ENCODE measurements at places on chromosomes 1 and 21.

DNA sequence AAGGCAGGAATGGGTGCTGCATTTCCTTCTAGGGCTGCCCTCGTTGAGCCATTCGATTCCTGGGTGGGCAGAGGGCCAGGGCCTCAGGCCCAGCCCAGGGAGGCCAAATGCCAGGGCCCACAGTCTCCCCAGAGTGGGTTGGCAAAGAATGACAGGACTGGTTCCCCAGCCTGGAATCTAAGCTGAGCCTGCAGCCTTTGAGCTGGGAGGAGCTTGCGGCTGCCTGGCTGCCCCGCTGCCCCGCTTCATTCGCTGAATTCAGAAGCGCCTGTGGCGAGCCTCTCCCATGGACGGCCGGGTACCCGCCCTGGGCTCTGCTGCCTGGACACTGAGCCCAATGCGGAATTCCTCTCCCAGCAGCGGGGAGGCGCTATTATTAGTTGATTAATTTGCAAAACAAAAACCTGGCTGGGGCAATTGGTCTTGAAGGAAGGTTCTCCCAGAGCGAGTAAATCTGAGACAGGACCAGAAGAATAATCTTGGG lies 32.3 kb upstream of the TARDBP start:
- DNase-seq, result no peak

DNA sequence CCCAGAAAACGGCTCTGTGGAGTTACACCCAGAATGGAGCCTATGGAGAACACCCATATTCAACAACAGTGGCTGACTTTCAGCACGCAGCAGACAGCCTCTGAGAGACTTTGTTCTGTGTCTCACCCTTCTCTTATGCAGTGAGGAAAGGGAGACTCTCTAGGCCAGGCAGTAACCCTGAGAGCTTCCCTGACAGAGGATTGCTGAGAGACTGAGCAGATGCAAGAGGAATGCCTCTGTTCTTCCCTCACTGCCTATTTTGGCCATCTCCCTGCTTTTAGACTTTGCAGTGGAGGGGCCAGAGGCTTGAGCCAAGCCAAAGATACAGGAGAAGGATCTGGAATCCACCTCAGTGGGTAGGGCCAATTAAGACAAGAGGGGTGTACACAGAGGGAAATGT lies 41.8 kb upstream of the SLC16A1 start:
- DNase-seq, result no peak

DNA sequence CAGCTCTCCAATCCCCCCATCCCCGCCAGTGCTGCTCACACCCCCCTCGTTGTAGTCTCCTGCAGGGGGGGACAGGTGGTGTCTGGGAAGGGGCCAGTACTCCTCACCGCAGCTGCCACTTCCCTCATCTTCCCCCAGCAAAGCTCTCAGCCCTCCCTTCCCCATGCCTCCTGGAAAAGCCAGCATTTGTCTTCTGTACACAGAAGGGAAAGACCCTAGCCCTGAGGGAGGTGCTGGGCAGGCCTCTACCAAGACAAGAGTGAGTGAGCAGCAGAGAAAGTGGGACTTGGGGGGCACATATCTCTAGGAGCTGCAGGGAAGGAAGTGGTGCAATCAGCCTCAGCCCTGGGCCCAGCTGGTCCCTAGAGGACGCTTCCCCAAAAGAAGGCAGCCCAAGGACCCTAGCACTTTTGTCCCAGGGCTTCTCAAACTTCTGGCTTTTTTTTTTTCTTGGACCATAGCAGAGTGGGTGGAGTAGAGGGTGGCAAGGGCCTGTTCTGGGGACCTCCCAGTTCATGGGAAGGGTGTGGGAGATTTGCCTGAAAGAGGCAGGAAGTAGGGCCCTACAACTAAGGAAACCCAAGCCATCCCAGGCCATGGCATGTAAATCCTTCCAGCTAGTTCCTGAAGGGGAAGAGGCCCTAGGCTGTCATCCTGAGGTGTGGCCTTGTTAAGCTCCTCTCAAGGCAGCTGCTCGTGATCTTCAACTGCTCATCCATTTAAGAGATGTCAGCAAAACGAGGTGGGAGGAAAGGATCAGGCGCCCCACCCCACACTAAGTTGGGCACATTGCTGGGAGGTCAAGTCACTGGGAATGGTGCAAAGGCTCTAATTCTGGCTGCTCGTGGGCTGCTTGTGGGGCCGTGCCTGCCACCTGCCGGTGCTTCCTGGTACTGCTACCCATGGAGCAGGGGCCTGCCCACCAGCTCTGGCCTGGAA lies 12.6 kb downstream of the ZC3H12A start:
- DNase-seq, result peak; percentile 76

- DNase-seq, result no peak
Observed at GRCh38 chr1:51329443-51330325, 678 bp downstream of the TTC39A start.

DNA sequence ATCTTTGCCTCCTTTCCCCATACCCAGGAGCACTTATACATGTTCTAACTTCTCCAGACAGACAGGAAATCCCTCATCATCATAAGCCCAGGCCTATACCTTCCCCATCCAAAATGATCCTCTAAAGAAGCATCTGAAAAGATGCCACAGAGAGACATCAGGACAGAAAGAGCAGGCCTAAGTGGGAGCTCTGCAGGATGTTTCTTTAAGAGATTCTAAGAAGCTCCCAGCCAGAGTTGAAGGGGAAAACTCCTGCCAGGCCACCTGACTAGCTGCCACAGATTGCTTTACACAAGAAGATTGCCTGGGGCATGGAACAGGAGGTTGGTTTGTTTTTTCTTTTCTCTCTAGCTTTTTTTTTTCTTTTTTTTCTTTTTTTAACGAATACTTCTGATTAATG lies 275.8 kb downstream of the VAV3 start:
- DNase-seq, result no peak

DNA sequence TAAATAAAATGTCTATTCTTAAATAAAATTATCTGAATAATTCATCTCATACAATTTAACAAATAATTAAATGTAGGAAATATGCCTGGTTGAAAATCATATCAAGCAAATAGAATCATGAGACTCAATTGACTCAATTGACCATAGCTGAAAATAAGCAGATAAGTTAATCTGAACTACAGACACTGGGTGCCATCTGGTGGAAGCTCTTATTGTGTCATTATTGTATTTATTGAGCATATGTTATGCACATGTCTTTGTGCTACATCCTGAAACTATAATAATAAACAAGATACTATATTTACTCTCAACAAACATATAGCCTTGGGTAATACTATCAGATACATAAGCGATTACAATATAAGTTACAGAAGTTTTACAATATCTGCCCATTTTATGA lies 41.0 kb downstream of the BRINP3 start:
- DNase-seq, result peak; percentile 10

DNA sequence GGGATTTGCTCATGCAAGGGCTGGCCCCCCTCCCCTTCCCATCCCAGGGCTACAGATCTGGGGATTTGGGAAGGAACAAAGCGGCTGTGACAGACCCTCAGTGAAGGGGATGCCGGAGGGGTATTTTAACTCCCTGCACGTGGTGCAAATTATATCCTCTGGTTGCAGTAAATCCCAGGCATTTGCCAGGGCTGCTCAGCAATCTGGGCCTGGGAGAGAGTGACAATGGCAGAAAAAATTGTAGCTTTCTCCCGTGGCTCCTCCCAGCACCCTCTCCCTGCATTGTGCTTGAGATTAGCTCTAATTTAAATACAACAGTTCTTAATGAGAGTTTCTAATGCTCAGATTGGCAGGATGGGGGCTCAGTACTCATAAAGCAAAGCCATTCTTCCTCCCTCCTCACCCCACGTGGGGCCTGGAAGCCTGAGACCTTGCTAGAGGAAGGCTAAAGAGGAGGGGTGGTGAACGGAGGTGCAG lies 129.9 kb upstream of the CD34 start:
- no peak for DNase-seq

DNA sequence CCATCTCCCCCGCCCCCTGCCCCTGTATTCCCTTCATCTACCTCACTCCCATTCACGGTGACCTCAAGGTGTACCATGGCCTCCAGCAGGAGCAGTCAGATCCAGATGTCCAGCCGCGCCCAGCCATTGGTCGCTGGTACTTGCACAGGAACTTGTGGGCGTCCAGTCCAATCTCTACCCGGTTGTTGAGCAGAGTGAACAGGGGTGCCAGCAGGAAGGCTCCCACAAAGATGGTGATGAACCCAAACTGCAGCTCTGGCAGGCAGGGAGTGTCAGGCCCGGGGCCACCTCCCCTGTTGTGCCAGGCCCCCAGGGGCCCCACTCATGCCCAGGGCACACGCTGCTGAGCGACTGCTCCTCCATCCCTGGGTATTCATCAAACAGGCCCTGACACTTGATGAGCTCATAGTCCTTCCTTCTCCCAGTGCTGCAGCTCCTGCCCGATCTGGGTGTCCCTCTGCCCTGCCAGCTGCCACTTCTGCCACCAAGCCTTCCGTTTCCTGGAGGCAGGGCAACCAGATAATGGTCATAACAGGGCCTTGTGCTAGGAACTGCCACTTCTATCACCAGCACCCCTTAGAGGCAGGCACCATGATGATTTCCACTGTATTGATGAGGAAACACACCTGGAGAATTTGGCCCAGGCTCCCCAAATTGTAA lies 5.7 kb upstream of the ARHGEF19 start:
- DNase-seq, result no peak

GRCh38 chr1:117674521-117675400 lies 68.9 kb downstream of the TENT5C start:
- DNase-seq, result peak; percentile 68

DNA sequence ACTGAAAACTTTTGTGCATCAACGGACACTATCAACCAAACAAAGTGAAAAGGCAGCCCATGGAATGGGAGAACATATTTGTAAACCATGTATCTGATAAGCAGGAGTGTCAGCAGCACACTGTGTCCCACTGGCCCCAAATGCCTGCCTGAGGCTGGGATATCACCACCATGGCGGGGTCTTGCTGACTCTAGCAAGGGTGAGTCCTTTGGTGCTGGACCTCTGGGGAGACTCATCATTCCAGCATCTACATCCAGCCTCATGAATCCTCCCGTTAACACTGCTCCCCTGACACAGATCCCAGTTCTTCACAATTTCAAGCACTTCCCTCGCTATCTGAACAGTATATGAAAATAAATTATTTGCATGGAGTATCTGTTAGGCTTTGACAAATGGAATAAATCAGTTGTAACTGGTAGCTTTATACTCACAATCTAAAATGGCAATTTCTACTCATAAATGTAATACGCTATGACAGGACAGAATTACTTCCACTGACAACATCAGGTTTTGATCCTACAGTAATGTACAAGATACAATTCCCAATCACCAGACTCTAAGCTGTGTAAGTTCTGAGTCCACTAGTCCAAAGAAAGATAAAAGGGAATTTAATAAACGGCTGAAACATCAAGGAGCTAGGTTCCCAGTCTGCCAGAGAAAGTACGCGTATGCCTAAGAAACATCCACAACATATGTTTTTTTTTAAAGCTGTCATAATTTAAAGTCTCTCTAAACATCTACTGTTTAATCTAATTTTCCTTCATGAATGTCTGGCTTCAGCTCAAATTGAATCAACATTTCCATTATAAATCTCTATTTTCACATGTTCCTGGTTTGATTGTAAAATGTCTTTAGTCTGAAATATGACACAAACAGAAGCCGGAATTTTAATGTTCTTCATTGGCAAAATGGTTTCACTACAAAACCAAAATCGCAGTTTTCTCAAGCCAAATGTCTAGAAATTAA lies 95.1 kb downstream of the SIPA1L2 start:
- DNase-seq, result no peak

DNA sequence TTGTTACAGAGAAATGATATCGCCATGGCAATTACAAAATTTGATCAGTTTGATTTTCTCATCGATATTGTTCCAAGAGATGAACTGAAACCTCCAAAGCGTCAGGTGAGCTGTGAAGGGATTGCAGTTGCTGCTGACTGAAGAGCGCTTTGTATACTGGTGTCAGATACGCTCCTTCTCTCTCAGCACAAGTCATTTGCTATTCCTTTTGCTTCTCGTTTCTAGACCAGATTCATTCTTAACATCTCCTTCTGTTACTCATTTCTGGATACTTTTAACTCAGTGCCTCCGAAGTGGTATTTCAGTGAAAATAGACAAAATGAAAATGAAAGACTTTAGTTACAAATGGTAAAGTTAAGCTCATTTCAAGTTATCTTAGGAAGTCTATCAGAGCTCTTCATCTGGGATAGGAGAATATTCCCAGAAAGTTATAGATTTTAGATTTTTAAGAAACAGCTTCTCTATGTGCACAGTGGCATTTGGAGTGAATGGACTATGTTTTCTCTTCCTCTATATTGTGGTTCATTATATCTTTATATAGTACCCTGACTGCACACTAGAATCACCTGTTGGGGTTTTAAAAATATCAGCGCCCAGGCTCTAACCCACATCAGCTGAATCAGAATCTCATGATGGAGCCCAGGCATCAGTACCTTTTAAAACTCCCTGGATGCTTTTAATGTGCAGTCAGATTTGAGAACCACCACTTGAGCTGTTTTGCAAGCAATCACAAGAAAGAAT lies 30.3 kb upstream of the KCNQ4 start:
- peak; percentile 61 for DNase-seq

DNA sequence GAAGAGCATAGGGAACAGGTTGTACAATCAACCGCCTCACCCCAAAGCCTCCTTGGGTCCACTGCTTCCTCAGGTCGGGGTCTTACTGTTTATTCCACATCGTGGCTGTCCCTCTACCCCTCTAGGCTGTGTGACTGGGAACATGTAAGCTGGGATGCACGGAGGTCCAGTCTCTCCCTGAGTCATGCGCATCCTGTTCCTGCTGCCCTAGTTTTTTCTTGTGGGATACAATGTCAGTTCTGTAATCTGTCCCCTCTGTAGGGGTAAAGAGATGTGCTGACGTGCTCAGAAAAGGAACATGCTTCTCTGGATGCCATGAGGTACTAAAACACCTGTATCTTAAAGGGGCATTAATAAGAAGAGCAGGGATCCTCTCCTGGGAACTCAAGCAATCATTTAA lies 66.2 kb downstream of the SLC45A1 start:
- DNase-seq, result no peak

DNA sequence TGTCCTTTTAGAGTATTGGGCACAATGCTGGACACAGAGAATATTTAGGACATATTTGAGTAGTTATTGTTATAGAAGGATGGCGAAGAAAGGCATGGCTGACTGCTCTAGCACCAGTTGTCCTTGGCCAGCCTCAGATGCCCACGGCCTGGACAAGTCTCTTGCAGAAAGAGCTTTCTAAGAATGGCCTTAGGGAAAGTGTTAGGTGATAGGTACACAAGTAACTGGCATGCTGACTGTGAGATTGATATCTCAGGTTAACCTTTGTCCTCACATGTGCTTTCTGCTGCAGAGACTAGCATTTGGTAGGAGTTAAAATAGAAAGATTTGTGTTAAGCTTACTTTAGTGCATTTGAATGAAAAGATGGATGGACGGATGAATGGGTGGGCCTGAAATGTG lies 10.1 kb downstream of the SFT2D2 start:
- DNase-seq, result no peak

DNA sequence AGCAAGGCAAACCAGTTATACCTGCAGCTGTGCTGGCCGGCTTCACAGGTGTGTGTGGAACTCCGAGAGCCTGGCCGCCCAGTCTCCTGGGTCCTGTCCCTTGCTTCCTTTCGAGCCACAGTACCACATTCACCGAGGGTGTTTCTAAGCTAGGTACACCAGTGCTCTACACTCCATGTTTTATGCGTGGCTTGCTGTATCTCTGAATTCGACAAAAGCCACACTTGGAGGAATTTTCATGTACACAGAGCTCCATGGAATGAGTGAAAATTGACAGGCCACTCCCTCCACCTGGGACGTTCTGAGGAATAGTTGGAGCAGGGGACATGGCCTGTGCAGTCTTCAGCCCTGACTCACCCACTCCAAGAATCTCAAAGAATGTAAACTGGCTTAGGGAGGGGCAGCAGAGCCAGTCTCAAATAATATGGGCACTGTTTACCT lies 14.0 kb downstream of the ETS2 start:
- DNase-seq, result no peak
